ENCODE measurements at places on chromosomes 2 and 18.

DNA sequence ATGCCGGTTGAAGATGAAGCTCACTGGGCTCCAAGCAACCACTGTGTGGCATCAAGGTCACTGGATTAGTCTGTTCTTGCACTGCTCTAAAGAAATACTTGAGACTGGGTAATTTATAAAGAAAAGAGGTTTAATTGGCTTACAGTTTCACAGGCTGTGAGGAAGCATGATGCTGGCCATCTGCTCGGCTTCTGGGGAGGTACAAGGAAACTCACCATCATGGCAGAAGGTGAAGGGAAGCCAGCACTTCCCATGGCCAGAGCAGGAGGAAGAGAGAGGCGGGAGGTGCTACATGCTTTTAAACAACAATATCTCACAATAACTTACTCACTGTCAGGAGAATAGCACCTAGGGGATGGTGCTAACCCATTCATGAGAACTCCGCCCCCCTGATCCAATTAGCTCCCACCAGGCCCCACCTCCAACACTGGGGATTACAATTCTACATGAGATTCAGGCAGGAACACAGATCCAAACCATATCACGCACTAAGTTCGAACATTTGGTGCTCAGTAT is 109.7 kb upstream of the MGAT5 start:
- H3K4me3 ChIP-seq = no peak overlapping the region
- no peak for DNase-seq
- no peak overlapping the region for H3K27ac ChIP-seq

DNA sequence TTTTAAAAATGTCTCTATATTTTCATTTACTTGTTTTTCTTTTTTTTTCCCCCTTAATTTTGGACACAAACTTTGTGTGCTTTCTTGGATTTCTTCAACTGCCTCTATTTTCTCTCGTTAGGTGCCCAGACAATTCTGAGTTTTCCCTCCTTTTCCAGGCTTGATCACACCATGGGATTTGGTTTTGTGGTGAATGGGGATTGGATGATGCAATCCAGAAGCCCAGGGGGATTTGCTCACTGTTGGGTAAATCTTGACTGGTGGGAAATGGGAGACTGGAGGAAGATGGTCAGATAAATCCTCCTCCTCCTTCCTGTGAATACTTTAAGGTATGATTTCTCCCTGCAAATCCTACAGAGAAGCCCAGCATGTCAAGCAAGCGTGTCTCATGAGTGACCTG is 19.5 kb upstream of the PAX8 start:
- H3K27ac ChIP-seq = no peak overlapping the region
- DNase-seq = no peak
- no peak overlapping the region for H3K4me3 ChIP-seq
- H3K4me1 ChIP-seq = no peaks in the 10 kb centered on the region
- no peaks in the 10 kb centered on the region for H3K36me3 ChIP-seq

GRCh38 chr2:176280867-176281658 is 11.8 kb downstream of the MTX2 start:
- no peak for DNase-seq
- H3K4me1 ChIP-seq = peaks cover 6% of the 10 kb centered on the region
- no peak overlapping the region for H3K27ac ChIP-seq
- H3K4me3 ChIP-seq = no peak overlapping the region
- no peaks in the 10 kb centered on the region for H3K27me3 ChIP-seq

GRCh38 chr2:173550143-173550542 is 195.5 kb downstream of the CDCA7 start:
- no peaks in the 10 kb centered on the region for H3K27me3 ChIP-seq
- DNase-seq = no peak
- no peak overlapping the region for H3K27ac ChIP-seq
- H3K36me3 ChIP-seq = no peaks in the 10 kb centered on the region

DNA sequence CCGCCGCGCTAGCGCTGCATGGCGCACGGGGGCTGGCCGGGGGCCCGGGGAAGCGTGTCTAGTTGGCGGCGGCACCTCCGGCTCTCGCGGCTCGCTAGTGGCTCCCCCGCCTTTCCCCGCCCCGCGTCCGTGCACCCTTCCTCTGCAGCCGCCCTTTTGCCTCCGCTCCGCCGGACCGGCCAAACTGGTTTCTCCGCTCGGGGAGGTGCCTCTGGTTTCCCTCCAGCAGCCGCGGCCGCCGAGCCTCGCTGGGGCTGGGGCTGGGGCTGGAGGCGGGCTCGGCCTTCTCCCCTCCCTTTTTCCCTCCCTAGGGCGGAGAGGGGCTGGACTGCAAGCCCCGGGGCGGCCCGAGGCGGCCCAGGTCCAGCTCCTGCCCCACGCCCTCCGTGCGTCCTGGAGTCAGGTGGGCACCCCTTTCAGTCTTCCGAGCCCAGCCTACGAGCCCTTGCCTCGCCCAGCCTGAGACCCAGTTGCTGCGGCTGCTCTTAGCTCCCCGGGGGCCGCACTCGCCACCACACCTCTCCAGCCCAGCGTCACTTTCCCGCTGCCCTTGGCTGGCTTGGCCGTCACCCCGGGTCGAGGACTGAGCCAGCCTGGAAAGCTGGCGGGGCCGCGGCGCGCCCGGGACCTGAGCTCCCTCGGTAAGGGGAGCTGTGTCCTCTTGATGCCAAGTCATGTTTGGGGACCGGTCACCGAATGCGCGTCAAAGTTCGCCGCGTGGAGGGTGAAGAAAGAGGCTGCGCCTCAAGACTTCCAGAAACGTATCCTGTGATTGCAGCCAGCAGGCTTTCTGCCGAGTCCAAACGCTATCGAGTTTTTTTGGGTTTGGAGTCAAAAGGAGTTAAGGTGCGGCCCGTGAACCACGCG is at the start of gene ATP8B1:
TSS of gene ATP8B1 (minus strand) at position 213 of the 867 bp plus-strand sequence. CDS start 71,508 bp downstream, outside the sequence.
- no peak for DNase-seq
- no peaks in the 10 kb centered on the region for H3K36me3 ChIP-seq
- peaks cover 62% of the 10 kb centered on the region for H3K4me1 ChIP-seq
- no peaks in the 10 kb centered on the region for H3K27me3 ChIP-seq
- H3K4me3 ChIP-seq = peak within 1 kb of the TSS; percentile 86

DNA sequence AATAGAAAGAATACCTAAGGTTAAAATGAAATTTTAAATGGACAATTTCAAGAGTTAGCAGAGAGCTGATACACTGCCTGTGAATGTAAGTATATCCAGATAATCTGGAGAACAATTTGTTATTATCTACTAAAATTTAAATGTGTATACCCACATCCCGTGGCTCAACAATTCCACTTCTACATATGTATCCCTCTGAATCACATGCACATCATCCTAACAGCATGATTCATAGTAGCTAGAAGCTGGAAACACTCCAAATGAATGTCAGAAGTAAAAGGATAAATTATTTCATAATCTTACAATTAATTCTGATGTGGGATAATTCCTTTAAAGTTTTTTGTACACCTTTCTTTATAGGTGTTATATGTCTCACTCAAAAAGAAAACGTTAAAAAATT is 87.9 kb downstream of the CNTNAP5 start:
- no peaks in the 10 kb centered on the region for H3K36me3 ChIP-seq
- H3K4me1 ChIP-seq = no peaks in the 10 kb centered on the region
- no peak overlapping the region for H3K27ac ChIP-seq
- no peak overlapping the region for H3K4me3 ChIP-seq
- DNase-seq = no peak

DNA sequence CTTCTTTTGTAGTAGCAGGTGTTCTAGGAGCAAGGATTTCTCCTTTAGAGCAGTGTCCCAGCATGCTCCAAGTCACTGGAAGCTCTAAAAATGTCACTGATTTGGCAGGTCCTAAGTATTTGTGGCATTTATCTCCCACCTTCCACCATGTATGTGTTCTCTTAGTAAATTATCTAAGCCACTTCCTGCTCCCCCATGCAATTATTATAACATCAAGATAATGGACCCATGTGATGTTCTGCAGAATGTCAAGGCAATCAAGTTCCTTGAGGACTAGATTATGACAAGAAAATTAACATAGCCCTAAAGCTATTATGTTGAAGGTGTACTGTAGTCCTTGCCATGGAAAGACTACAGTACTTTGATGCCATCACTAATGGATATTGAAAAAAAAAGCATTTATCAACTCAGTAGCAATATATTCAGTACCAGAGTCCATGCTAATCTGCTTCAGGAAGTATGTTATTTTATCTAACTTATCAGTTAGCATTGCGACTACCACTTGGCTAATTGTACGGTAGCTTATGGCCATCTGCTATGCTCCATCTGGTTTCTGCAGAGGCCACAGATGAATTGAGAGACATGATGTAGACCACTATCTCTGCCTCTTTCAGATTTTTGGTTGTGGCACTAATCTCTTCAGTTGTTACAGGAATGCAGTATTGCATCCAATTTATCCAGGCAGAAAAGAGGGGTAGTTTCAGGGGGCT is 56.7 kb downstream of the GPR39 start:
- H3K36me3 ChIP-seq = no peaks in the 10 kb centered on the region
- no peak overlapping the region for H3K4me3 ChIP-seq
- no peaks in the 10 kb centered on the region for H3K27me3 ChIP-seq
- DNase-seq = no peak

DNA sequence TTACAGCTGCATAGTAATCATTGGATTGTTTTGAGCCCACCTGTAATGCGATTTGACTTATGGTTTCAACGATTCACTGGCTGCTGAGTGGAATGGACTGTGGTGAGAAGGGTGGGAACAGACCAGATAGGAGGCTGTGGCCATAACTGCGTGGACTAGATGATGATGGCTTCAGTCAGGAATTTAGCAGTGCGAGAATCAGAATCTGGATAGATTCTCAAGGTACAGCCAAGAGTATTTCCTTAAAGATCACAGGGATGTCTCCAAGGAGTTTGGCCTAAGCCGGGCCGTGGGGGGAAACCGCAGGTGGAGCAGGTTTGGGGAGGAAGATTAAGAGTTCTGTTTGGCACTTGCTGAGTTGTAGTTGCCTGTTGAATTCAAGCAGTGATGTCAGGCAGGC is 44.0 kb upstream of the CHMP1B start:
- H3K4me1 ChIP-seq = no peaks in the 10 kb centered on the region
- H3K4me3 ChIP-seq = no peak overlapping the region
- H3K27ac ChIP-seq = no peak overlapping the region
- H3K36me3 ChIP-seq = no peaks in the 10 kb centered on the region

- no peaks in the 10 kb centered on the region for H3K27me3 ChIP-seq
- no peaks in the 10 kb centered on the region for H3K4me1 ChIP-seq
- no peak overlapping the region for H3K27ac ChIP-seq
Measured at GRCh38 chr2:140895378-140895777, 1235.4 kb downstream of the LRP1B start.

DNA sequence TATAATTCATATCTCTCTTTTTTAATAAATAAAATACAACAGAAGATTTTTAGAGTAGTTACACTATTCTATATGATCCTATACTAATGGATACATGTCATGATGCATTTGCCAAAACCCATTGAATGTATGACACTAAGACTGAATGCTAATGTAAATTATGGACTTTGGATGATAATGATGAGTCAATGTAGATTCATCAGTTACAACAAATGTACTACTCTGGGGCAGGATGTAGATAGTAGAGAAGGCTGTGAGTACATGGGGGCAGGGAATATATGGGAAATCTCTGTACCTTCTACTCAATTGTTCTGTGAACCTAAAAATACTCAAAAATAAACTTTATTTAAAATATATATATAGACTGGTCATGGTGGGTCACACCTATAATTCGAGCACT is 45.6 kb upstream of the NEDD4L start:
- no peak overlapping the region for H3K4me3 ChIP-seq
- no peaks in the 10 kb centered on the region for H3K4me1 ChIP-seq
- no peaks in the 10 kb centered on the region for H3K27me3 ChIP-seq
- H3K27ac ChIP-seq = no peak overlapping the region
- no peak for DNase-seq

DNA sequence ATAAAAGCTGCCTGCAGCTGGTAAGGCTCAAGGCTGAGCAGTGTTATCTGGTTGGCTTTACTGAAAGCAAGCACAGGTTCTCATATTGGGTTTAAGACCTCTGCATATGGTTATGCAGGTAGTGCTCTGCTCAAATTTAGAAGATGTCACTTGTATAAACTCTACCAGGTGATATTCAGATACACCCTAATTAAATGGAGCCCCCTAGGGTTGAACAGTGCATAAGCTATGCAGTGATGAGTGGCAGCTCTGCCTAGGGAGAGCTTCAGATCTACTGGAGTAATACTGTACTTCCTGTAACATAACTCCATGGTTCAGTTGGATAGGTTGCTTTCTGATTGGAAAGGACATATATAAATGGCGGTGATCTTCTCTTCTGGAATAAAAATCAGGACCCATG is 222.7 kb downstream of the CYRIA start:
- H3K27ac ChIP-seq = no peak overlapping the region
- H3K36me3 ChIP-seq = no peaks in the 10 kb centered on the region
- no peaks in the 10 kb centered on the region for H3K4me1 ChIP-seq
- no peak overlapping the region for H3K4me3 ChIP-seq

GRCh38 chr2:229269941-229270340 is 1.1 kb downstream of the PID1 start:
- no peaks in the 10 kb centered on the region for H3K27me3 ChIP-seq
- H3K27ac ChIP-seq = peak overlapping the region; percentile 90
- no peaks in the 10 kb centered on the region for H3K36me3 ChIP-seq
- peaks cover 41% of the 10 kb centered on the region for H3K4me1 ChIP-seq

- no peaks in the 10 kb centered on the region for H3K27me3 ChIP-seq
- no peak for DNase-seq
- no peak overlapping the region for H3K27ac ChIP-seq
- no peak overlapping the region for H3K4me3 ChIP-seq
- H3K4me1 ChIP-seq = no peaks in the 10 kb centered on the region
Measured at GRCh38 chr2:218128781-218129457, 3.1 kb downstream of the CXCR2 start.

DNA sequence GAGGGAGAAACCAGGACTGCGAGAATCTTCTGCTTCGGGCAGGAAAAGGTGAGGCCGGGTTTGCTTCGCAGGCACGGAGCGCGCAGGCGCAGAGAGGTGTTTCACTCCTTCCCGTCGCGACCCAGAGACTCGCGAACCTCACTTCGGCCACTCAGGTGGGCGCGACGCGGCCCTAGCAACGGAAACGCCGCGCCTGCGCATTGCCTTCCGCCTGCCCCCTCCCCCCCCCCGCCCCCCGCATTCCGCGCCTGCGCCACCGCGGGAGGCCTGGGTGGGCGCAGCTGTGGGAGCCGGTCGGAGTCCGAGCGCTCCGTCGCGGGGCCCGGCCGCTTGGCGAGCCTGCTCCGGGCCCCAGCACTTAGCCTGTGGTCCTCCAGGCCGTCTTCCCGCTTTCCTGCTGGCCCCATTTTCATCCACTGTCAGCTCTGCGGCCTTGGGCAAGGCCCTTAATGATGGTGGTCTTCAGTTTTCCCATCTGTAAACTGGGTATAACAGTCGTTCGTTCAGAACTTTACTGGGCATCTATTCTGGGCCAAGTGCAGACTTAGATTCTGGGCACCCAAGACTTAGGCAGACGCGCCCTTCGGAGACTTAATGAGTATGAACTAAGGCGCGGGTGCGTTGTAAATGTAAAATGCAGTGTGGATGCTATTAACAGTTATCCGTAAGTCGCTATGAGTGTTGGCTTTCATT is 62.1 kb upstream of the ACKR3 start:
- no peak for DNase-seq
- no peaks in the 10 kb centered on the region for H3K27me3 ChIP-seq
- no peaks in the 10 kb centered on the region for H3K36me3 ChIP-seq
- no peaks in the 10 kb centered on the region for H3K4me1 ChIP-seq

GRCh38 chr2:72859831-72860262 is 27.4 kb upstream of the SPR start:
- no peak overlapping the region for H3K4me3 ChIP-seq
- H3K27ac ChIP-seq = no peak overlapping the region
- H3K27me3 ChIP-seq = no peaks in the 10 kb centered on the region
